GM23248 (cell line): ENCODE measurements at places on chromosomes 3 and 15. TPM values are rescaled to one million over a fixed set of nuclear protein-coding genes. Genes with fewer than 3 reads are reported as not detected.

The GOLGA8Q gene
- total RNA-seq: 0.76 TPM in 1 of 2 replicates, not detected in the other

The CACNA2D2 gene
- total RNA-seq: not detected in 2 replicates

The TRANK1 gene
- total RNA-seq: 6.6 and 10.3 TPM in 2 replicates

The FOXL2 gene
- total RNA-seq: 3.6 and 3.7 TPM in 2 replicates

The HIGD1A gene
- 154 and 173 TPM in 2 replicates for total RNA-seq

The ENTPD3 gene
- total RNA-seq: not detected in 2 replicates

The H1-8 gene
- not detected in 2 replicates for total RNA-seq

The RNU5B-1 gene
- total RNA-seq: not detected in 2 replicates

The NBEAL2 gene
- total RNA-seq: 2.8 and 4.7 TPM in 2 replicates

The GPR176 gene
- 254 and 307 TPM in 2 replicates for total RNA-seq

The PP2D1 gene
- not detected in 2 replicates for total RNA-seq

The TATDN2 gene
- total RNA-seq: 8.4 and 10.1 TPM in 2 replicates

The TIPARP gene
- total RNA-seq: 89.5 and 103 TPM in 2 replicates

The ZNF770 gene
- 30.2 and 32.1 TPM in 2 replicates for total RNA-seq

The ESYT3 gene
- 0.63 and 1.3 TPM in 2 replicates for total RNA-seq

The CD86 gene
- not detected in 2 replicates for total RNA-seq

The POLQ gene
- 1.6 and 2.5 TPM in 2 replicates for total RNA-seq

The MAP6D1 gene
- total RNA-seq: 2.5 and 5.5 TPM in 2 replicates

The CHST2 gene
- 10.4 and 12.0 TPM in 2 replicates for total RNA-seq

The CTXND1 gene
- total RNA-seq: not detected in 2 replicates

The ATP8B4 gene
- total RNA-seq: 1.5 and 11.4 TPM in 2 replicates

The MUSTN1 gene
- not detected in 2 replicates for total RNA-seq

The LIPH gene
- not detected in 2 replicates for total RNA-seq

The ADPRH gene
- 2.1 and 6.6 TPM in 2 replicates for total RNA-seq

The ZBTB47 gene
- total RNA-seq: 65.4 and 72.8 TPM in 2 replicates

The NGLY1 gene
- 19.3 and 28.9 TPM in 2 replicates for total RNA-seq

The CYP1A2 gene
- not detected in 2 replicates for total RNA-seq

The C15orf62 gene
- not detected in 2 replicates for total RNA-seq

The ADGRG7 gene
- not detected in 2 replicates for total RNA-seq

The BLOC1S6 gene
- total RNA-seq: 68.4 and 79.4 TPM in 2 replicates

The NEDD4 gene
- 21.8 and 26.8 TPM in 2 replicates for total RNA-seq

The COPB2 gene
- 181 and 197 TPM in 2 replicates for total RNA-seq

The MUC20 gene
- not detected in 2 replicates for total RNA-seq

The FAM81A gene
- 0.32 and 0.51 TPM in 2 replicates for total RNA-seq

The FAM43A gene
- 19.0 and 23.0 TPM in 2 replicates for total RNA-seq

The GNAI2 gene
- total RNA-seq: 393 and 427 TPM in 2 replicates

The BFSP2 gene
- not detected in 2 replicates for total RNA-seq

The XPC gene
- 62.1 and 76.4 TPM in 2 replicates for total RNA-seq
